ENCODE measurements at places on chromosomes 5 and 9.
A peak's percentile ranks its signal among the peaks of the same experiment; 100 is the strongest.

DNA sequence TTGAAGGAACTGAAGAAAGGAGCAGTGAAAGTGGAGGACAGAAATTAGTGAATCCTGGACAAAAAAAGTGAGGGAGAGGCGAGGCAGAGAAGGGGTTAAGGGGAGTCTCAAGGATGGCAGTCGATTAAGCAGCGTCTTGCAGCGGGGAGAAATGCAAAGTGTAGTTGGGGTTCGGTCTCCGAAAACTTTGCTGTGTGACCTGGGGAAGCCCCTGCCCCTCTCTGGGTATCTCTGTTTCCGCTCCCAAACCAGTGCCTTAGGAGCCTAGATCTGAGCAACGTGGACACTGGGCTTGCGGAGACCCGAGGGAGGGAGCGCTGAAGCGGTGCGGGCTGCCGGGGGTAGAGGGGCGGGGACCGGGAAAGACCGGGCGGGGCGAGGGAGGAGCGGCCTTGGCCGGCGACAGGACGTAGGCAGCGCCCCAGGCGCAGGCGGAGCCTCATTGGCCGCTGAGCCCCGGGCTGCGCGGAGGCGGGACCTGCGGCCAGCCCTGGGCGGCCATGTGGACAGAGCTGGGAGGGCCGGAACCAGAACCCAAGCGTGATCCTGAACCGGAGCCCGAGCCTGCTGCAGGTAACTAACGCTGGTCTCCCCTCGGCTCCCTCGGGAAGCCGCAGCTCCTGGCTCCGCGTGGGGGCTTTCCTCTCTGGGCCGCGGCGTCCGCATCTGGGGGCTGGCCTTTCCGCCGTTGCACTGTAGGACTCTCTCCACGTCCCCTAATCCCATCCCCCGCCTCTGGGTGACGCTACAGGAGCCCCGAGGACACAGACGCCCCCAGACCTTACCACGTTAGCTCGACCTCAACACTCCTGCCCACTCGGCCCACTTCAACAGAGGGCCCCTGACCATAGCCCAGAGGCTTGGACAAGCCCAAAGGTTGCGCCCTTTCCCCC lies at the start of gene ALDH1B1:
ALDH1B1 (plus strand) TSS at position 468 of the 893 bp plus-strand sequence. CDS start 3,047 bp downstream, outside the sequence.
- DNase-seq: peak; percentile 90

GRCh38 chr5:135708481-135709207 lies 125.8 kb upstream of the SLC25A48 start:
- DNase-seq: no peak

DNA sequence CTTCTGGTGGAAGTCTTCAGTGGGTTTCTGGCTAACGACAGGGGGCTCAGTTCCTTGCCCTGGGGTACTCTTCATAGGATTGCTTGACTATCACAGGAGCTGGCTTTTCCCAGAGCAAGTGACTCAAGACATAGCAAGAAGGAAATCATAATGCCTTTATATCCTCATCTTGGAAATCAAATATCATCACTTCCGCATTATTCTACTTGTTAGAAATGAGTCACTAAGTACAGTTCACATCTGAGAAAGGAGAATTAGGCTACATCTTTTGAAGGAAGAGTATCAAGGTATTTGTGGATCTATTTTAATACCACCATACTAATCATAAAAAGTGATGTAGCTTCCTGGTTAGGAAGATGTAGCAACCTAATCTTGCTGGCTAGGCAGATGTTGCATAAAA lies 148.2 kb upstream of the RAI14 start:
- DNase-seq: no peak

DNA sequence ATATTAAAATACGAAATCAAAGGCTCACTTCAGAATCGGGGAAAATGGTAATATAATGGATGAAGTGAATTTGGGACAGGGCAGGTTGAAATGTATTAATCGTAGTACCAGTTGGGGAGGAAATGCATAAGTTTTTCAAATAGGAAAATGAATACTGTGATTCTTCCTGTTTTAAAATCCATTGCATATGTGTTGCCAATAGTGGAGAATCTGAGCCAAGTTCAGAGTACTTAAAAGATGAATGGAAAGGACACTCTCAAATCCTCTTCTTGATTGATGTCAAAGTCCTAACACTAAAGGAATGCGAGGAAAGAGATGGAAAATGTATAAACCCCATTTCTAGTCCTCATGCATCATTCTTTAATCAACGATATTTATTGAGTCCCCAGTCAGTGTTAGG lies 160.9 kb upstream of the CCNG1 start:
- no peak for DNase-seq

DNA sequence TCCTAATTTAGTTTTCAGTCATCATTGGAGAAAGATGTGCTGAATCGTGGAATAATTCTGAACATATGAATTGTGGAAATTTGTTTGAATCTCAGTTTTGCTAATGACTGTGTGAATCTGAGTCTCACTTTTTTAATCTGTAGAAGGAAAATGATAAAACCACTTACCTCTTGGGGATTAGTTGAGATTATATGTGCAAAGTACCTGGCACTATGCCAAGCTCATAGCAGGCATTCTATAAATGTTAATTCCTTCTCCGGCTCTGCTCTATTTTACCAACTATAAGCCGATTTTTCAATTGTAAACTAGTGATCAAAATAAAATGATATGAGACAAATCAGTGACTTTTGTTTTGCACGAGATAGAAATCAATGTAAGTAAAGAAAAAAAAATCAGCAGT lies 290.8 kb downstream of the TRPM3 start:
- no peak for DNase-seq

DNA sequence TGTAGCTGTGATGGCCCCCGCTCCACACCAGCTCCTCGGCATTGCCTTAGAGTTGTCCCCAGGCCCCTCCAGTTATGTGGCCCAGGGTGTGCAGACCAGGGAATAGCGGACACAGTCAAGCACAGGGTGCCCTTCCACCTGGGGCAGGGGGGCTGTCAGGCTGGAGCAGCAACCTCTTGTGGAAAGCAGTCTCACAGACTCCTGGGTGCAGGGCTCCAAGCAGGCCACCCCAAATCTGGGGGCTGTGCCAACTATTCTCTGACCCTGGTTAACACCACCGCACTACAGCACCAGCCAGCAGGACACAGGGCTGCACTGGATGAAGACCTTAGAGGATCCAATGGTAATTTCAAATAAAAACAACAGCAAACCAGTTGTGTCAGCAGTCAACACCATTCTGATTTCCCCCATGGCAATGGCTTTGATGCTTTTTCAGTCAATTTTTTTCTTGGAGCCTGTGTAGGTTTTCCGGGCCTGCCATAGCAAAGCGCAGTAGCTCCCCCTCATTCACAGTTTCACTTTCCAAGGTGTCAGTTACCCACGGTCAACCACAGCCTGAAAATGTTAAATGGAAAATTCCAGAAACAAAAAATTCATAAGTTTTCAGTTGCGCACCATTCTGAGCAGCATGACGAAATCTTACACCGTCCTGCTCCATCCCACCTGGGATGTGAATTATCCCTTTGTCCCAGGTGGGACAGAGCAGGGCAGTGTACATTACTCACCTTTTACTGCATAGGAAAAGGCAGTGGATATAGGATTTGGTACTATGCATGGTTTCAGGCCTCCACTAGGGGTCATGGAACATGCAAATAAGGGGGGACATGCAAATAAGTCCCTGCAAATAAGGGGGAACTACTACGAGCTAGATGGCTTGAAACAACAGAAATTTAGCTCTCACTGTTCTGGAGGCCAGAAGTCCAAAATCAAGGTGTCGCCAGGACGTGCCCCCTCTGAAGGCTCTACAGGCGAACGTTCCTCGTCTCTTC lies 49.0 kb downstream of the C5orf15 start:
- no peak for DNase-seq

DNA sequence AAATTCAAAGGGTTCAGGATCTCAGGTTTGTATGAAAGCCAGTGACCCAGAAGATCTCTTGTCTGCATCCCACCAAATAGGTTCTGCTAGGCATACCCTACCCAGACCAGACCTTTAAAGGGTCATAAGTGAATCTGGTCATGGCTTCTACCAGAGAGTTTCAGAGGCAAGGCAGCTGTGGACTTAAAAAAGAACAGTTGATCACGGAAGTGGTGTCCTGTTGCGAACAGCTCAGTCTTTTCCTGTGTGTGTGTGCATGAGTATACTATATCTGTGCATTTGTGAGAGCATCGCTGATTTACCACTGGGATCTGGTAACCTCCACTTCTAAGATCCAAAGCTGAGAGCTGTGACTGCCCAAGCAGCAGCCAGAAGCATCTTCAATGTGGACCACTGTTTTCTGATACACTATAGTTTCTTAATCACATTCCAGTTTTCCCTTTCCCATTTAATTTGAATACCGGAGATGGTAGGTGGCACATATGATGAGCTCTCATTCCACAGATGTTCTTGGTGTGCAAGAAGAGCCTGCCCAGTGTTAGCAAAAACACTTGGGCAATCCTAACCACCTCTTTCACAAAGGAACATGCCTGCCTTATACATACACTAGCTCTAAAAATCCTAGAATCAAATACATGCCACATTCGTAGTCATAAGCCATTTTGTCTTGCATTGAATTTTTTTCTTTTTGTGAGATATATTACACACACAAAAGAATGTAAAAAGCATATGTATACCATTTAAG lies 36.2 kb upstream of the OR2S2 start:
- DNase-seq: no peak

GRCh38 chr5:110702300-110702699 lies 24.2 kb downstream of the TMEM232 start:
- DNase-seq: no peak

- no peak for DNase-seq
Measured at GRCh38 chr9:81108821-81109220, 580.5 kb downstream of the TLE1 start.

Data from H54 (cell line).